ENCODE measurements at places on chromosomes 1 and 21.

GRCh38 chr1:9207086-9207485, 27.5 kb upstream of the H6PD start:
- DNase-seq, result no peak

- peak; percentile 72 for DNase-seq
These were observed 2.8 kb downstream of the S100A10 start for GRCh38 chr1:151990856-151991198.

DNA sequence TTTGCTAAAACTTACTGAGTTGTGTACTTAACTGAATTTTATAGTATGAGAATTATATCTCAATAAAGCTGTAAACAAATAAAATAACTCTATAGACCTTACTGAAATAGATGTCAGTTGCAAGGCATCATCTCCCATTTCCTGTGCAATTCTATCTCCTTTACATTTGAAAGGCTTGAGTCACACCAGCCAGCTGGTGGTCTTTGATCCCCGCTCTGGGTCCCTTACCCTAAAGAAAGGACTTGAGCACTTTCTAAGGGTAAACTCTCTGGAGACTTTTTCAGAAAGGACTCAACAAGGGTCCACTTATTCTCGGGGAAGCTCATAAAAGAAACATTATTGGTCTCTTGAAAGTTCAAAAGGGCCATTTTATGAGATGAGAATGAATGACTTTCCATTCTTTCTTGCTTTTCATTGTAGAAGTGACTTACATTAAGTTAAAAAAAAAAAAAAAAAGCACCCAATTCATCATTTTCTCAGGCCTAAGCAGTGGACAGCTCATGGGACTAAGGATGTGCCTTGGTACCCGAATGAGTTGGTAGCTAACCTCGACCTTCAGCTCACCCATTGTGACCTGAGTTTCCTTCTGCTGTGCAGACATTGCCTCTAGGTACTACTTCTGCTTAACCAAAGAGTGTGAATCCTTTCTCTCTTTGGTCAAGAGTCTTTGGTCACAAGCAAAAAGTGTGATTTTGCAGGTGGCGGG, 147.0 kb upstream of the COA6 start:
- no peak for DNase-seq

DNA sequence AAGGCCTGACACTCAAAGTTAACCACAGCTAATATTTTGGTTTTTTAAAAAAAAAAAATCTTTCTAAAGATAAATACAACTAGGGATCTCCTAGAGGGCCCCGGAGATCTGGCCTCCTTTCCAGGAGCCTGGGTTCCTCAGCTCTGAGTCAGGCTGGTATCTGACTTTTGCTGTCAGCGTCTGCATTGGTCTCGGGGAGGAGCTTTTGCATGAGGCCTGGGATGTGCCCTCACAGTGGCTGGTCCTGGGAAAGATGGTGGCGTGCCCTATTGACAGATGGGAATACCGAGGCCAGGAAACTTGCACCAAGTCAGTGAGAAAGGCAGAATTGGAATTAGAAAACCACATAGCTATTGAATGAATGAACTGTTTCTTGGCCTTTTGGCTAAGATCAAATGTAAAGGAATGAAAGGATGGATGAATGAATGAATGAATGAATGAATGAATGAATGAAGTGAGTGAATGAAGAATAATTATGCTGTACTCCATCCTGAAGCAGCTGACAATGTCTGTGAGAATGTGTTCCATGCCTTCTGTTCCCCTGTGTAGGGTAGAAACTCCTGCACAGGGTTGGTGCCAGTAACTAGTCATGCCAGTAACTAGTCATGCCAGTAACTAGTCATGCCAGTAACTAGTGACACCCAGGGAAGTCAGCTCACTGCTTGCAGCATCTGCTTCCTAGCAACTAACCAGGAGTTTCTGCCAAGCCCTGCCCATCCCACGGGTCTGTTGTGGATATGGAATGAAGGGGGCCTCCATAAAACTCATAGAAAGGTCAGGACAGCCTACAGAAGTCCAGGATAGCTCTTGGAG, 242.5 kb upstream of the VAMP3 start:
- DNase-seq, result no peak

GRCh38 chr1:65866439-65866838, 73.7 kb downstream of the PDE4B start:
- no peak for DNase-seq

- DNase-seq, result no peak
These were observed 8.2 kb downstream of the HMGN1 start for GRCh38 chr21:39340687-39341086.

- no peak for DNase-seq
These were observed 143.3 kb upstream of the ST6GALNAC5 start for GRCh38 chr1:76723949-76724348.

GRCh38 chr1:39387452-39387851, 104.0 kb upstream of the BMP8A start:
- DNase-seq, result no peak

DNA sequence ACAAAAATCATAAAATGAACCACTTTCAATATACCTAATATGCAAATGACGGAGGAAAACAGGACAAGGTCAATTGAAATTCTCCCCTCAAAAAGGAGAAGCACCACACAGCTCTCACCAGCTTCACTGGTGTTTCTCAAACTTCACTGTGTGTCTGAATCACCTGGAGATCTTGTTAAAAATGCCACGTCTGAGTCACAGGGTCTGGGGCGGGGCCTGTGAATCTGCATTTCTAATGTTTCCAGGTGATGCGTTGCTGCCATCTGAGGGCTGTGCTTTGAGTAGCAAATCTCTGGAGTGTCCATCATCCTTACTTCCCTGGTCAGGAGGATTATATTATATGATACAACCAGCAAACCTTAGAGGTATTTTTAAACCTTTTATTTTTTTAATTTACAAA, 9.0 kb downstream of the CLDN19 start:
- DNase-seq, result peak; percentile 15

- DNase-seq, result no peak
These were observed 43.4 kb upstream of the LRRC8C start for GRCh38 chr1:89589515-89589914.

- no peak for DNase-seq
These were observed 4.7 kb upstream of the ATP6V1G3 start for GRCh38 chr1:198545156-198545555.

DNA sequence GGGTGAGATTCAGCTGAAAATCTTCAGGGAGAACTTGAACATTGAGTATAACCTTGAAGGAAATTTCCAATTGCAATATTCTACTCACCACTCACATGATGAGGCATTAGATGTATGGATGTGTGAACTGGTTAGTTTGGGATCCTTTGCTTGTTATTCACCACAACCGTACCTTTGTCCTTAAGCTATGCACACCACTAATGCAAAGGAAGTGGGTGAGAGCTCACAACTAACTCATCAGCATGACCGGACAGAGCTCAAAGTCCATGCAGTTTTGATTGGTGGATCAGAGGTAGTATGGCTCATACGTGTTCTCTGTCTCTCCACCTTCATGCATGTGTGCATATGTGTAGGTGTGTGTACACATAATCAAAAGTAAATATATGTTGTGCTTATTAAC, 43.5 kb upstream of the MROH9 start:
- no peak for DNase-seq

DNA sequence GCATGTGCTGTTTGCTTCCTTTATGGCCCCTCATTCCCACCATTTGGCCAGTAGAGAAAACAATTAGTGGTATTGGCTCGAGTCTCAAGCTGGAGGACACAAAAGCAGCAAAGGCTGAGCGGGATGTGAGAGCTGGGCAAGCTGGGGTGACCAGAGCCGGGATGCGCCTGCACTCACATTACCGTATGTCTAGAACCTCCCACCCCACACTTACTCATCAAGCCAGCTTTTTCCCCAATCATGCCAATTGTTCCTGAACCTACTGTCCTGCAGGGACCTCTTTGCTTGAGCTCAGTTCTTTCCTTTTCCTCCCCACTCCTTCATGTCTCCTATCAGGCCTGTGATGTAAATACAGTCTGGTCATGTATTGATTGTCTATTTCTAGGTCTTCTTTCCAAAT, 45.9 kb downstream of the KIRREL1 start:
- DNase-seq, result no peak

- no peak for DNase-seq
These were observed 488 bp upstream of the ADAMTS1 start for GRCh38 chr21:26845759-26846035.

DNA sequence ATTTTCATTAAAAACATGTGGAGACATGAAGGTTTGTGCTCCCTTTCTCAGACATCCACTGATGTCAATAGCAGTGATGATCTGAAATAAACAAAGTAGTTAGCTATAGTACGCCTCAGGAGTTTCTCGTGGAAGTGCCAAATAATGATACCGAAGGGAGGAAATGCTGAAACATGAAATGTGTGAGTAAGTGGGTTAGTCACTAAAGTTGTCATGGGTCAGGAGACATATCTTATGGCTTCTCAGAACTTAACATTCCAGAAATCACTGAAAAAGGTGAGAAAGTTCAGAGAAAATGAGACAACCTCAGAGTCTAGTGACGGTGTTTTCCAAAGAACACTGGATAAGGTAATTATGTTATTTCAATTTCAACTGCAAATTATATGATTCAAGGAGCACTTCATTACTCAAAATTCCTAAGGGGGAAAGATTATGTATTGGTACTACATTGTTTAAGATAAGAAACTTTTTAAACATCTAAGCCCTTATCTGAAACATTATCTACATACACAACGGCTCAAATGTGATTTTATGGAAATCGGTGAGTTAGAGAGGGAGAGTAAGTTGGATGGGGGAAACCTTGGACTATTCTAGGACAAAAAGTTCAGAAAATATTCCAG, 20.6 kb downstream of the NIBAN1 start:
- DNase-seq, result no peak

GRCh38 chr1:8711151-8711550, 106.3 kb downstream of the RERE start:
- DNase-seq, result no peak

DNA sequence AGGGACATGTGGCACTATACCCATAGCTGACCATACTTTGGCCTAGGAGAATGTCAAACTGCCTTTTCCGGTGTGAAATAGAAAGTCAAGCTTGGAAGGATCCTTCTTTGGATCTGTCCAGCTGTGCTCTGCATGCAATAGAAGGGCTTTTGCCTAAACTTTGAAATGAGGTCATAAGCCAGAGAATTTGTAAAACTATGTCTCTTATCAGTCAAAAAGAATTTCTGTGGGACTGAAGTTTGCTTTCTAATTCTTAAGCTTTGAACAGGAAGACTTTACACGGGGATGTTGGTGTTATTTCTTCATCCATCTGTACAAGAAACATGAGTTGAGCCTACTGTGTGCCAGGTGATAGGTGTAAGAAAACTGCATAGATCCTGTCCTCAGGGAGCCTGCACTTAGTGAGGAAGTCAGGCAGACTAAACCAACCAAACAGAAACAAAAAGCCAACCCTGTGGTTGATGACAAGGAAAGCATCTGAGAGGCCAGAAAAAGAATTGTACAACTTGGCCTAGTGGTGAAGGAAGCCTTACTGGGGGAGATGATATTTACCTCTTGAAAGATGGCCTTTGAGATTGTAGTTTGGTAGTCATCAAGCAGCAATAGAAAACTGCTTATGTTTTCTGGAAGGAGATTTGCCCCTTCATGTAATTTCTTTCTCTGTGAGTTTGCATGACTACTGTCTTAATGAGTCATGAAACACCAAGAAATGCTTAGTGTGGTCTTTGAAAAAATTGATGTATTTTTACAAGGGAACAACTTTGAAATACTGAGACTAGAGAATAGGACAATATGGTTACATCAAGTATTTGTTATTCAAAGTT, 24.8 kb downstream of the TGFB2 start:
- DNase-seq, result no peak

DNA sequence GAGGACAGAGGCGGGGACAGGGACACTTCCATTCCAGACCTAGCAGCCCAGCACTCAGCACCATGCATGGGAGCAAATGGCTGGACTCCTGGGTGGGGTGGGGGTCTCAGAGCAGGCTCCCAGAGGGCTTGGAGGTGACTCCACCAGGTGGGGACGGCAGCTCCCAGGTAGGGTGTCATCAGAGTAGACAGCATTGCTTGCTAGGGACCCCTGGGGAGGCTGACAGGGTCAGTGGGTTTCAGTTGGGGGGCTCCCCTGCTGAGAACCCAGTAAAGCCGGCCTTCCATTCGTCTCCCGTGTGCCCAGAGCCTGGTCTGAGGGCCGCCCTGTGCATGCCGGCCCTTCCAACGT, 4.8 kb upstream of the GJC2 start:
- DNase-seq, result no peak

GRCh38 chr1:56688522-56689026, 43.5 kb downstream of the PRKAA2 start:
- peak; percentile 6 for DNase-seq

DNA sequence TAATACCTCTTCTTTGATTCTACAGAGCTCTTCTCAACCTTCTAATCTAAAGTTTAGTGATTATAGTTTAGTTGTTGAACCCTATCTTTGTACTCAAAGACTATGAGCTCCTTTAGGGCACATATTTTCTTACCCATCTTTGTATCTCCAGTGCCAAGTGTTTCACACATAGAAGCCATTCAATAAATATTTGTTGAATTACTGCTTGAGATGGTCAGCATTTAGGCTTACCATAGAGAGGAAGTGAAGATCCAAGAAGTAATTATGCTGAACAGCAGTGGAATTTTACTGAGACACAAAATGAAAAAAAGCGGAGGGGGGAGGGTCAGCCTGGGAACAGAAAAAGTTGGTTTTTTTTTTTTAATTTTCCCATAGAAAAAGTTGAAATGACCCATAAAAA, 21.9 kb downstream of the PIK3R3 start:
- no peak for DNase-seq

- DNase-seq, result no peak
These were observed 518.9 kb upstream of the NR5A2 start for GRCh38 chr1:199508653-199509052.

- DNase-seq, result peak; percentile 45
These were observed 12.8 kb upstream of the IFI44L start for GRCh38 chr1:78607334-78607927.

DNA sequence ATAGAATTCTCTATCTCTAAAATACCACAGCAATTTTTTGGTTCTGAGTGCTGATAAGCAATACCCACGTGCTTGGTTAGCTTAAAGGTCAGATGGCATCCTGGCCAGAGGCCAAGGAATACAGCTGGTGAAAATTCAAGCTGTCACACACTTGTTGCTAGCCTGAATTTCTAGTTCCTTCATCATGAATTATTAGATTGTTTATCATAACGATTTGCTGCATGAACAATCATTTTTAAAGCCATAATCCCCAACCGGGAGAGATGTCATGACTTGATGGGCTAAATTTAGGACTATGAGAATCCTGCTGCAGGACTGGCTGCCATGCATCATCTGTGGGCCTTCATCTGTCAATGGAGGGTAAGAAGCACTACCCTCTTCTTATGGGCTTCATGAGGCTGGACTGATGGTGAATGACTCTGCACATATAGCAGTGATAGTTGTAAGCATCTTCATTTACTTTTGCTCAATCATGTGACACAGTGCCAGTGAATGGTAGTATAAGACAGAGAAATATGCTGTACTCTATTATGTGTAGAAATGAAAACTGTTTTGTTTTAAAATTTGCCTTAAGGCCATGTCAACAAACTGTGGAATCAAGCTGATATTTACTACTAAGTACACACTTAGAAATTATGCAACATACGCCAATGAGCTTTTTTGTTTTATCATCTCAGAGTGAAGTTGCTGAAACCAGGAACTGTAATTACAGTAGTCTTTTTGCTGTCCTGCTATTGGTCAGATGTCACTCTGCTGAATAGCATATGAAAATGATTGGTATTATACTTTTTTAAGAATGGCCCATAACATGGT, 80.5 kb upstream of the RALGPS2 start:
- DNase-seq, result peak; percentile 50
